Activated T-cell treated with anti-CD3 and anti-CD28 coated beads, Interleukin-2, amount 50 U/mL, for 72 hours (primary cell): ENCODE measurements at places on chromosomes 3 and 15. TPM values are rescaled to one million over a fixed set of nuclear protein-coding genes. Genes with fewer than 3 reads are reported as not detected.
A peak's percentile ranks its signal among the peaks of the same experiment; 100 is the strongest.

DNA sequence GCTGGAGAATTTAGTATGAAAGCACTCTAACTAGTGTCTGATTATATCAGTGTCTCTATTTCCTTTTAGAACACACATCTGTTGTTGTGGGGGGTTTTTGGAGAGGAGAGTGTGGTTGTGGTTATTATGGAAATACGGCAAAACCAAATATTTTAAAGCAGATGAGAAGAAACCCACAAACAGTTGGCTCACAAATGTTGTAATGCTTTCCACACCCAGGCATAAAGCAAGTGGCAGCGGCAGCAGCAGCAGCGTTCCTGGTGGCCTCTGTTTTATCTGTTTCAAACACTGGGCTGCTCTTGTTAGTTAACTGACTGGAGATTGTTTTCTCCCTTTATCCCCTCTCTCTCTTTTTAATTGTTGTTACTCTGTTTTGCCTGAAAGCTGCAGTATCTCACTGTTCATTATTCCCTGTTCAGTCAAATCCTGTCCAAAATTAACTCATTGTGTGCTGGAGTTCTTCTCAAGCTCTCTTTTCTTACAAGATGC lies 1045.5 kb upstream of the NR2F2 start:
- no peaks in the 10 kb centered on the region for H3K36me3 ChIP-seq
- H3K4me1 ChIP-seq = peaks cover 13% of the 10 kb centered on the region
- H3K4me3 ChIP-seq = peak overlapping the region; percentile 43
- H3K27me3 ChIP-seq = peaks cover 51% of the 10 kb centered on the region

GRCh38 chr15:101499863-101500713 lies 10.6 kb upstream of the PCSK6 start:
- peak; percentile 31 for DNase-seq
- peaks cover 23% of the 10 kb centered on the region for H3K4me1 ChIP-seq
- peaks cover 30% of the 10 kb centered on the region for H3K27me3 ChIP-seq
- no peak overlapping the region for H3K4me3 ChIP-seq
- H3K36me3 ChIP-seq = no peaks in the 10 kb centered on the region

- H3K36me3 ChIP-seq = no peaks in the 10 kb centered on the region
- H3K27me3 ChIP-seq = no peaks in the 10 kb centered on the region
- no peak overlapping the region for H3K27ac ChIP-seq
- no peak overlapping the region for H3K4me3 ChIP-seq
- DNase-seq = no peak
- H3K4me1 ChIP-seq = peaks cover 27% of the 10 kb centered on the region
Observed at GRCh38 chr3:188232656-188233055, 78.7 kb downstream of the LPP start.

DNA sequence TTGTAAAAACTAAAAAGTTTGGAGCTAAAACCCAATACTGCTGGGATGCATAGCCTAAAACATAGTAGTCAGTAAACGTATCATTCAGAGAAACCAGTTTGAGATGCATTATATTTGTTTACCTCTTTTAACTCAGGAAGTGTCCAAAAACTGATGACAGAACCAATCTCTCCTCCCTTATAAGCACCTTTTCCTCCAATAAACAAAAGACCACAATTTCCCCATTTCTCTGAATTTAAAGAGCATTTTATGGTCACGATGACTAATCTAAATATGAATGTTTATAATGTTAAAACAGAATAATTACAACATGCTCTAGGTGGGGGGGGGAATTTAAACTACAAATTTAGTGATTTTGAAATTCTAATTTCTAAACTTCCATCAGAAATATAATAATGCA lies 58.5 kb downstream of the CEP63 start:
- no peak for DNase-seq
- H3K27me3 ChIP-seq = no peaks in the 10 kb centered on the region
- H3K36me3 ChIP-seq = peaks cover 10% of the 10 kb centered on the region

DNA sequence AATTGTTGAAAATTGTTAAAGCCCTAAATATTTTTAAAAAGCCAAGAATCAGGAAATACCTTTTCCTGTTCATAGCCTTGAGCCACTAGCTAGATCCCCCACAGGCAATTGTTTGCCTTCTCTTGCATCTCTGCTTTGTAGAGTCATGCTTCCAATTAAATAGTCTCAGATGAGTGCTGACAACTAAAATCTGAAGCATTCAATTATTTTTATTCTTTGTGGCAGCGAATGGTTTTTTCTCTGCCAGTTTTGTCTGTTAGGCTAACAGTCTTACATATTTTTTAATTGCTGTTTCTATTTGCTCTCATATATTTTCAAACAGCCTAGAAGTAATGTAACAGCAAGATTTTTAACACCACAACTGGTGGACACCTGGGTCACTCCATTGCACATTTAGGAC lies 277.1 kb upstream of the GBE1 start:
- no peak overlapping the region for H3K4me3 ChIP-seq
- no peaks in the 10 kb centered on the region for H3K36me3 ChIP-seq
- no peaks in the 10 kb centered on the region for H3K27me3 ChIP-seq

- no peaks in the 10 kb centered on the region for H3K27me3 ChIP-seq
- H3K36me3 ChIP-seq = peaks cover 5% of the 10 kb centered on the region
- H3K4me3 ChIP-seq = no peak overlapping the region
Observed at GRCh38 chr3:127328421-127328820, 40.6 kb upstream of the PRR20G start.

DNA sequence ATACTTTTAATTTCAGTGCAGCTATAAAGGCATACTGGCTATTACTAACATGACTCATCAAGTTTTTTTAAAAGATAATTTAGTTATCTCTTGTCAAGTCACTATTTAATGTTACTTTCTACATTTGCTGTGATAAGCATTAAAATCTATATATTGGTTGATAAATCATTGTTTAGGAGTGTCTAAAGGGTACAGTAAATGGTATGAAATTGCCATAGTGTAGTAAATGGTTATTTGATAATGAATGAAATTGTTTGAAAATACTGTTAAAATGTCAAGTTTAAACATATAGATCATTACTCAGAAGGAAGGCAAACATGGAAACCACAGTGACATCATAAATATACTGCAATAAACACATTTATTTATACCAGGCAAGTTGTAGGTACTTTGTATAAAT lies 13.2 kb upstream of the BNIP2 start:
- no peaks in the 10 kb centered on the region for H3K36me3 ChIP-seq
- H3K27ac ChIP-seq = no peak overlapping the region
- DNase-seq = no peak
- H3K4me3 ChIP-seq = no peak overlapping the region
- H3K27me3 ChIP-seq = peaks cover 7% of the 10 kb centered on the region

The GPR149 gene
- not detected for total RNA-seq

The IMPG2 gene
- 0.82 TPM for total RNA-seq
